ENCODE measurements at places on chromosomes 12 and 14. TPM values are rescaled to one million over a fixed set of nuclear protein-coding genes. Genes with fewer than 3 reads are reported as not detected.

LRRIQ1 gene
- total RNA-seq, result 0.72 TPM

MUCL1 gene
- total RNA-seq, result not detected

MORN3 gene
- total RNA-seq, result 0.29 TPM

SCNN1A gene
- total RNA-seq, result 0.22 TPM

CRIP2 gene
- total RNA-seq, result 173 TPM

IL23A gene
- total RNA-seq, result not detected

RAD9B gene
- total RNA-seq, result 0.36 TPM

ALG10 gene
- 23.7 TPM for total RNA-seq

RFX4 gene
- total RNA-seq, result not detected

FCF1 gene
- 72.6 TPM for total RNA-seq

GALNT8 gene
- 0.27 TPM for total RNA-seq

DNAJC22 gene
- total RNA-seq, result 1.3 TPM

MYF6 gene
- not detected for total RNA-seq

PLD4 gene
- under 0.01 TPM for total RNA-seq

TRIP11 gene
- total RNA-seq, result 53.1 TPM

SLC4A8 gene
- 5.5 TPM for total RNA-seq

DHRS2 gene
- 1.5 TPM for total RNA-seq

DACT1 gene
- 1.5 TPM for total RNA-seq

POTEG gene
- total RNA-seq, result not detected

GLT8D2 gene
- 2.2 TPM for total RNA-seq

ITGB7 gene
- total RNA-seq, result not detected

NTN4 gene
- 68.2 TPM for total RNA-seq

KLRG1 gene
- total RNA-seq, result 12.6 TPM

EIF4B gene
- total RNA-seq, result 1,071 TPM

EFCAB11 gene
- total RNA-seq, result 11.4 TPM

ERBB3 gene
- not detected for total RNA-seq

FGF23 gene
- total RNA-seq, result not detected

TRIM9 gene
- total RNA-seq, result 0.43 TPM

ZNF740 gene
- total RNA-seq, result 15.9 TPM

LRRC10 gene
- total RNA-seq, result not detected

NYNRIN gene
- total RNA-seq, result 11.7 TPM

RERG gene
- not detected for total RNA-seq

CRADD gene
- total RNA-seq, result 12.9 TPM

TMEM233 gene
- 4.1 TPM for total RNA-seq

SLC17A8 gene
- not detected for total RNA-seq

TAS2R19 gene
- 9.8 TPM for total RNA-seq

MYH6 gene
- total RNA-seq, result not detected

KRT6C gene
- not detected for total RNA-seq

CAPZA3 gene
- not detected for total RNA-seq

DAO gene
- not detected for total RNA-seq

DBX2 gene
- total RNA-seq, result not detected

POLE gene
- 43.0 TPM for total RNA-seq

KCNH5 gene
- total RNA-seq, result not detected

GSKIP gene
- 56.3 TPM for total RNA-seq

SSPN gene
- total RNA-seq, result 0.66 TPM

KRT73 gene
- not detected for total RNA-seq
